Fibroblast of pulmonary artery (primary cell): ENCODE measurements at places on chromosomes 6 and 20.
A peak's percentile ranks its signal among the peaks of the same experiment; 100 is the strongest.

- DNase-seq = no peak
Measured at GRCh38 chr6:85602100-85602499, 8.4 kb upstream of the SNX14 start.

- DNase-seq = no peak
Measured at GRCh38 chr6:55839080-55839479, 36.3 kb downstream of the BMP5 start.

DNA sequence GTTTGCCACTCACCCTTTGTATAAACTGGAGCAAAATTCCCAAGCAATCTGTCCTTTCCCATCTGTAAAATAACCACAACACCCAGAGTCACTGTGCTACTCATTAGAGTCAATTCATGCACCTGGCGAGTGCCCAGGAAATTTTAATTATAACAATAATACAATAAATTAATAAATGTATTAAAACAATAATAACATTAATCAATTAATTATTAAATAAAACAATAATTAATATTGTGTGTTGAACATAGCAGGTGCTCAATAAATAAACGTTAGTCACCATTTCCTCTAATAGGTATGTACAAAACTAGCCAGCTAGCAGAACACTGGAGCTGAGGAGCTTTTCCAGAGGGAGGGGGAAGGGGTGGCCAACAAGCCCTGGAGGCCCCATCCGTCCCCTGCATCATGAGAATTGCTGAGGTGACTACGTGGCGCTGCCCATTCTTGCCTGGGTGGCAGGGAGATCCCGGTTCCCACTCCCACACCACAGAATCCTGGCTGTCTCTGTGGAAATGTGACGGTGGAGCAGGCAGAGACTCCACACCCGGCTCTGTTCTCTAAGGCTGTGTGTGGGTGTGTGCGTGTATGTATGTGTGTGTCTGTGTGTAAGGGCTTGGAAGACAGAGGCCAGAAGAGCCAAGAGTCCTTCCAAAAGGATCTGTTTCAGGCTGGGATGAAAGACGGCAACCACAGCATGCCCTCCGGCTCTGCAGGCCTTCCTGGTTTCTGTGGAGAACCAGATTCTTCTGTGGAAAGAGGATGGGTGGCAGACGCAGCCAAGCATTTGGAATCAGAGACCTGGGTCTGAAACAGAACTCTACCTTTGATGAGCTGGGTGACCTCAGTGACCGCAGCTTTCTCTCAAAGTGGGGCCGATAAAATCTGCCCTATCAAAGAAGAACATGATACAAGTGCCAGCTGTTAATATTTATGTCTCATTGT lies 18.8 kb upstream of the EZR start:
- peak; percentile 39 for DNase-seq

DNA sequence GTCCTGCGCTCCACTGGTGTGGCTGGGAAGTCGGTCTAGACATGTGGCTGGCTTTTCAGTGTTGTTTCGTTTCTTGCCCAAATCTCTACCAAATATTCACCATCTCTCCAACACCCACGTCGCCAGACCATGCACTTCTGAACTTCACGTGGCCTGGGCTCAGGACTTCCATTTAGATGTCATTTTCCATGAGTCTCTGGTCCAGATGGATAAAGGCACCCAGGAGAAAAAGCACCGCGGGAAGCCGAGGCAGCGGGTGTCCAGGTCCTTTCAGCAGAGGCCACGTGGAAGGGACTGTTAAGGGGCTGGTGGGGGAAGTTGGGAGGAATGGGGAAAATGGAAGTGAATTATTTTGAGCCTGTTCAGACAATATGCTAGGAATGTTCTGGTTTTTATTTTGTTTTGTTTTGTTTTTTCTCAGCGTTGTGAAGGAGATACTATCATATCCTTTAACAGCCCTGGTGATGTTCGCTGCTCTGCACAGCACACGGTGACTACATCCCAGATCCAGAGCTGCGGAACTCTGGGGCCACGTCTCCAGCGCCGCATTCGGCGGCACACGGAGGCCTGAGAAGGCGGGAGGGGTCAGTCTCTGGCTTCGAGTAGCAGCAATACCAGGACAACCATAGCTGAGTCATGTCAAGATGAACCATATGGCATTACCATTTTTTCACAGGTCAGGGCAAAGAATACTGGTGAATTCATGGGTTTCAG lies 230.3 kb downstream of the THBS2 start:
- no peak for DNase-seq

GRCh38 chr6:87716928-87717614 lies 15.0 kb upstream of the AKIRIN2 start:
- no peak for DNase-seq

GRCh38 chr20:61454053-61454452 lies 202.0 kb downstream of the CDH4 start:
- no peak for DNase-seq

DNA sequence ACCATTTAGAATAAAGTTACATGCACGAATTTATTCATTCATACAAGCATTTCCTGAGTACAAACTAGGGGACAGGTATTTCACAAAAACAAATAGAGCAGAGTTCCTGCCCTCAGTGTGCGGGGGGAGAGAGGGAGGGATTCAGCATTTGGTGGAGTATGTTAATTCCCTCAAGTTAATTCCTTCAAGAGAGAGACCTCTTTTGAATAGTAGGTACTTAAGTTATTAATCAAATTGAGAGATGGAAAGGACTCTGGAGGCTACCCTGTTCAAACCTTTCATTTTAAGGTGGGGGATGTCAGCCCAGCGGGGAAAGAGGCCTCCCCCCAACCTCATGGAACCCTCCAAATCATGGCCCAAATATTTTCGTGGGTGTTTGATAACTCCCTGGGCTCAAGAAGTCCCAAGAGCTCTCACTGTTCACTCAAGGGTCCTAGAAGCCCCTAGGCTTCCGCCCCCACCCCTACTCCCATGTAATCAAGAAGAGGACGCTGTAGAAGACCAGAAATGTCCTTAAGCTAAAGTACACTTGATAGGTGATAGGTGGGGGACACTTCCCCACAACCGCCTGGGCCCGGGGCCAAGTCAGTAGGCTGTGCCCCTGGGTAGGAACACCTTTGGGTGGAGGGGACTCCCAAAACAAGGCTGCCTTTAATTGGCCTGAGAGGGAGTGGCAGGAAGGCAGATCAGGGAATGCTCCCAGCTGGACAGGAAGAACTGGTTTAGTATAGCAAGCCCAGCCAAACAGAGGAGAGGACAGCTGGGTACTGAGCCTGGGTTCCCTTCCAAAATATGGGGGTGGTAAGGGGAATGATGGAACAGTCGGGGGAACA lies 2.9 kb downstream of the SDC4 start:
- no peak for DNase-seq

- DNase-seq = peak; percentile 57
Measured at GRCh38 chr6:130674604-130675003, 152.6 kb upstream of the SMLR1 start.

GRCh38 chr6:151228788-151229400 lies 10.9 kb upstream of the AKAP12 start:
- DNase-seq = no peak

- DNase-seq = no peak
Measured at GRCh38 chr6:18360188-18360587, 27.0 kb upstream of the RNF144B start.

DNA sequence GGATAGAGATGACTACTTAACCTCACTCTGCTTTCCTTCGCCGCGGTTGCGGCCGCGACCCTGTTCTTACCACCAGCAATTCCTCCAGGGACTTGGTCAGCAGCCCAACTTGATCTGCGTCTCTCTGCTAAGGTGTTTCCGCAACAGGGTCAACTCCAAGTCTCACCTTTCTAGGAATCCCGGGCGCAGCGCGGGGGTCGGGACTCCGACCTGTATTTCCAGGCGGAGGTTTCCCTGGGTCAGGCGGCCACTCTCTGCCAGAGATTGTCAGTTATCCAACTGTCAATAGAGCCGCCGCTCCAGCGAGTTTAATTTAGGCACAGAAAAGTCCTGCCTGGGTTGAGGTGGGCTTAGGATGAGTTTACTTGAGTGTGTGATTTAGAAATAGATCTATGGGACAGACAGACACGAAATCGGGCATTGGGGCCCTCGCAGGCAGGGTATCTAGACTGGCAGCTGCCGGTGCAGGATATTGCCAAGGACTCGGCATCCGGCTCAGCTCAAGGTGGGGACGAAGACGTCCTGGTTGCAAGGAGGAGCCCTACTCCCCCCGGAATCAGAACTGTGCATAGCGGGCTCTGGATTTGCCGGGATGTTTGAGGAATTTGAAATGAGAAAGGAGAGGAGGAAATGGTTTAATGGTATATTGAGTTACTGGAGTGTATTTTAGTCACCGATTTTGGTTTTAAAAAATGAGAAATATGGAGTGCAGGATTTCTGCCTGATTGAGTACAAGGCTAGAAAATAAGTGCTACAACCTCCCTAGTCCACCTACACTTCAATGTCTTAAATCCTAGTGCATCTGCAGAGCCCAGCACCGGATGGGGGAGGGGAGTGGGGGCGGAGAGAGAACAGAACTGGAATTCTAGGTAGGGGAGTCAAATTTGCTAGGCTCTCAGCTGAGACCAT lies 23.7 kb downstream of the POM121L2 start:
- no peak for DNase-seq

- peak; percentile 18 for DNase-seq
Measured at GRCh38 chr6:117317261-117317660, 51.9 kb downstream of the VGLL2 start.

GRCh38 chr20:4412216-4412615 lies 309.5 kb upstream of the PRND start:
- DNase-seq = no peak

GRCh38 chr6:138757136-138757535 lies 16.4 kb upstream of the CCDC28A start:
- DNase-seq = peak; percentile 60

DNA sequence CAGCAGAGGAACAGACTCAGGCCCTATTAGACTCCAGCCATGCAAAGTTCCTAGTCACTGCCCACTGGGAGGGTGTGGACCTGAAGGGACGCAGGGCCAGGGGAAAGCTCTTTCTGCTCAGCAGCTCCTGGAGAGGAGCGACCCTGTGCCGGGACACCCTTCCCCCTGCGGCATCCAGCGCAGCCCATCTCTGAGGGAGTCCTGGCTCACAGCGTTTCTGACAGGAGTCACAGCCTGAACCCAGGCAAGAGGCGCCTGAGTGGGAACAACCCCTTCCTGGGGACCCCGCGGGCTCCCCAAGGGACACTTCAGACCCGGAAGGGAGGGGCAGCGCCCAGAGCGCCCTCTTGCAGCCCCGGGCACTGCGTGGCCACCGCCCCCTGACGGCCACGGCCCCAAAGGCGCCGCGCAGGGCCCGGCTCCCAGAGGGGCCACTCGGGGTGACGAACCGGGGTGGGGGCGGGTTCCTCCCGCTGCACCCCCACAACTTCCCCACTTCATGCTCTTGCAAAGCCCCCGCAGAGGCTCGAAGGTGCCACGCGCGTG lies 862 bp downstream of the UCKL1 start:
- DNase-seq = no peak

GRCh38 chr6:147283460-147283859 lies 79.2 kb downstream of the STXBP5 start:
- no peak for DNase-seq
